ENCODE measurements at places on chromosomes 7 and 10.

DNA sequence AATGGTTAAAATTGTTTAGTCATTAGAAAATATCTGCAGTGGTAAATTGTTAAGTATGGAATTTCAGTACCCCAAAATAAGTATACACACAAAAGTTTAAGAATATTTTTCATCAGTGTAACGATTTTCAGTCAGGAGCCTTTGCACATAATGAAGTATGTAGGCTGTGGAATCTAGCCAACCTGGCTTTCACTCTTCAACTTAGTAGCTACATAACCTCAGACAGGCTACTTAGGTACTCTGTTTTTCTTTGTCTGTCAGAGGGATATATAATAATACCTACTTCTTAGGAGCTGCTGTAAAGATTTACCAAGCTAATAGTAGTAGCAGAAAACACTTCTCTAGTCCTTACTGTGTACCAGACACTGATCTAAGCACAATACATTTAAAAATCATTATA is 137.5 kb downstream of the ZEB1 start:
- no peak for DNase-seq

- no peak for DNase-seq
These were observed 39.9 kb upstream of the DUSP5 start for GRCh38 chr10:110457851-110458250.

GRCh38 chr10:49104323-49104722 is 11.0 kb downstream of the VSTM4 start:
- no peak for DNase-seq

- DNase-seq: no peak
These were observed 38.9 kb upstream of the DGKI start for GRCh38 chr7:137885678-137886077.

- no peak for DNase-seq
These were observed 406 bp downstream of the SYNPO2L start for GRCh38 chr10:73655257-73655989.

- no peak for DNase-seq
These were observed 1003.7 kb downstream of the LRMDA start for GRCh38 chr10:76435157-76435556.

DNA sequence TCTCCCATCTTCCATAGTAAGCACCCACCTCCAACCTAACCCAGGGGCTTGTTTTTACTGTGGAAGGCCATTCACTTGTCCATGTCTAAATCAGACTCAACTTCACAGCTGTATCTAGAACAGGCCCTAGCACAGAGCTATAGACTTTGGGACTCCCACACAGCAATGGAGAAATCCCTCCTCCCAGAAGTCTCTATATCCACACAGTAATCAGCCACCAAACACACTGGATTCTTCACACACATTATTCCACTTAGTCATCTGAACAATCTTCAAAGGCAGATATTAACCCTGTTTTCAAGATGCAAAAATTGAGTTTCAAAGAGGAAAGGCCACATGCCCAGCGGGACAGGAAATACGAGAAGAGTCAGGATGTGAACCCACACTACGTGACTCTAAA is 81.8 kb downstream of the MALSU1 start:
- no peak for DNase-seq

GRCh38 chr10:128943111-128943510 is 523.9 kb upstream of the MGMT start:
- DNase-seq: no peak

DNA sequence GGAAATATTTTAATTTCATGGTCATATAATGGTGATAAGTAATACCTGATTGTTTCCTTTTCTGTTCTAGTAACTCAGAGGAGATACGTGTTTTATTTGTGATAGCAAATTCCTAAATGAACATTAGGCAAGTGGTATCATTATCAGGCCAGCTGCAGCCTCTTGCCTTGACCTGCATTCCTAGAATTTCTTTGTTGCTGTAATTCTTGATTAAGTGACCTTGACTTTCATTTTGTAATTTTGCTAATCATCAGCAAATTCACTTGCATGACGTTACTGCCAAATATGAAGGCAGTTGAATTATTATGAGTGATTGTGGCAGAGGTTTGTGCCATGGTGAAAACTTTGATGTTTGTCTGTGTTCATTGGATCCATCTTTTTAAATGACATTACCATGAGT is 5.6 kb upstream of the AS3MT start:
- DNase-seq: no peak

DNA sequence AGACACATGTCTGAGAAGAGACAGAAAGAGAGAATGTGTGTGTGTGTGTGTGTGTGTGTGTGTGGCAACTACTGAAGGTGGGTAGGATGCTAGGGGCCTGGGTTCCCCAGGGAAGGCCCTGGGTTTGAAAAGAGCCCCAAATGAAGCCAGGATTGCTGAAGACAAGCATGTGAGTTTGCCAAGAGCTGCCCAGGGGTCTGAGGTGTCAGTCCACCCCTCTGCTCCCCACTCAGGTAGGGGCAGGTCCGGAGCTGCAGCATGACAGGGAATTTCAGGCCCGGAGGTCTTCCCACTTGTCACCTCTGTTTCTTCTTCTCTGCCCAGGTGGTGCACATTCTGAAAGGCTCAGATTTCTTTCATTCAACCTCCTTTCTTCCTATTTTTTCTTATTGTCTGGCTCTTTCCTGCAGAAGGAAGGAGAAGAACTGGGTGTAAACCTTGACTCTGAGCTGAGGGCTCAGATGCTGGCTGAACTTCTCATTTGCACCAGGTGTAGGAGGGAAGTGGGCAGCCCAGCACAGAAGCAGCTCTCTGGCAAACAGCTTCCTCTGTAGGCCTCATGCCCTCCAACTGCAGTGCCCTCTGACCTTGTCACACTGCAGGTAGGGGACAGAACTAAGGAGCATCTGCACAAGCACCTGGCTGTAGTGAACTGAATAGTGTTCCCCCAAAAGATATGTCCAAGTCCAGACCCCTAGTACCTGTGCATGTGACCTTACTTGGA is 79.6 kb upstream of the LRRC4 start:
- DNase-seq: no peak
